ENCODE measurements at places on chromosomes 2 and 18.

DNA sequence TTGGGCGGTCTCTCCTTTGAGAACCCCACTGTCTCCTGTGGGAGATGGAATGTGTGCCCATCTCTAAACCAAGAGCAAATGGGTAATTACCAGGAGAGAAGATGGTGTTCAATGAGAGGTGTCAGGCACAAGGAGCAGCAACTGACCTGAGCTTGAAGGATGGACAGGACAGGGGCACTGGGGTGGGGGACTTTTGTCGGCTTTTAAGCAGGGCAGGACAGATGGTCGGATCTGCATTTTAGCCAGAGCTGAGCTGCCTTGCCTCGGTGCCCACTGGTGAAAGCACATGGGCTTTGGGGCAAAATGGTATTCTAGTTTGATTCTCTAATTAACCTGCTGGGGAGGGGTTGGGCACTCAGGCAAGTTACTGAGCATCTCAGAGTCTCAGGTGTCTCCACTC is 98.0 kb downstream of the INHBB start:
- DNase-seq, result no peak

GRCh38 chr2:229273723-229274338 is 2.7 kb upstream of the PID1 start:
- peak; percentile 42 for DNase-seq

DNA sequence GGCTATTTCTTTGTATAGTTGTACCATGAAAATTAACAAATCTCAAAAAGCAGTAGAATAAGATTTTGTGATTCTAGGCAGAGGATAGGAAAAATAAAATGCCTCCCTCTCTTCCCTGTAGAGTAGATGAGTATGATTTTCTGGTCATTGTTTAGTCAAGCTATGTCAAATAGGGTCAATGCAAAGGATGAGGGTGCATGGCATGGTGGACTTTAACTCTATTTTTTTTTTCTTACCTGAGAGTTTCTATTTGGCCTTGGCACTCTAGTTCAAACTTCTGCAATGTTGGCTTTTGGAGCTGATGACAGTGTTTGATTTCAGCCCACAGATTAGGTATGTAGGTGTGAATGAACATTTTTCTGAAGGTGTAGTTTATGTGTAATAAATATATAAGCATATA is 224.5 kb downstream of the TRIB2 start:
- DNase-seq, result no peak

- no peak for DNase-seq
Measured at GRCh38 chr18:59374128-59374527, 15.1 kb upstream of the LMAN1 start.

- DNase-seq, result no peak
Measured at GRCh38 chr2:172623249-172623965, 67.5 kb downstream of the PDK1 start.

DNA sequence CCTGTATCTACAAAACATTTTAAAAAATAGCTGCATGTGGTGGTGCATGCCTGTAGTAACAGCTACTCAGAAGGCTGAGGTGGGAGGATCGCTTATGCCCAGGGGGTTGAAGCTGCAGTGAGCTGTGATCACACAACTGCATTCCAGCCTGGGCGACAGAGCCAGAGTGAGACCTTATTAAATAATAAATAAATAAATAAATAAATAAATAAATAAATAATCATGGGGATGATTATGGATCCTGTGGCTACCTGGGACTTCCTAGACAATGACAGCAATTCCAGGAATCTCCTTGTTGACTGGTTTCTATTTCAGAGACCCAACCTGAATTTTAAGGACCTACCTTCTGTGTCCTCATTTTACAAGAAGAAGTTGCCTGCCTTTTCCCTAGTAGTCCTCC is 91.5 kb downstream of the KCTD18 start:
- DNase-seq, result no peak

DNA sequence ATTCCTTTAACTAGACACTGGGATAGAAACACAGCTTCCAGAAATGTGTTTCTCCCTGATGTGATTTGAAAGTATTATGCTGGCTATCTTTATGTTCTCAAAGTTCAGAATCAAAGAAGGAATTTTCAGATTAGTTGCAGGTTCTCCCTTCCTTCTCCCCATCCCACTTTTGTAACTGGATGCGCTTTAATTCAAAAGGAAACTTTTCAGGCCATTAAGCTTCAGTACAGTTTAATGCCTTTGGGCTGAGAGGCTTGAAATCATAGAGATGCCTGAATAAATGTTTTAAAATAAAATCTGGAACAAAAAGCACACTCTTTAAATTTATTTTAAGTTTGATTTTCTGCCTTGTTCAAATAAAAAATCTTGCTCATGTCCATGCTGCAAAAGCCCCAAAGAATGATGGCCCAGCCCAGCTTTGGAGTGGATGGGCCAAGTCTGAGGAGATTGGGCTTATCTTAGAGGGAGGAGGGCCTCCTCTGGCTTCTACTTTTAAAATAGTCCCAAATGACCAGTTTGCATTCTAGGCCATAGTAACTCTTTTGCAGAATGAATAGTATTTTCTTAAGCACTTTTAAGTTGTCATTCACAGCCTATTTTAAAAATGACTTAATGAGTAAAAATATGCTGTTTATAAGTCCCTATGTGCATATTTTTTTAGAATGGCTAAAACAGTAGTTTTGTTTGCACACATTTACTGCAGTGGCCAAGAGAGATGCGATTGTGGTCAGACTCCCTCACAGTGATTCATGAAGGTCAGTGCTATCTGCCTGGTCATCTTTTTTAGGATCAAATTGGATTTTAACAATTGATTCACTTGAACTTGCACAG is 129.2 kb downstream of the MTX2 start:
- DNase-seq, result no peak

GRCh38 chr2:189082376-189082975 is 97.1 kb downstream of the COL5A2 start:
- DNase-seq, result no peak

GRCh38 chr2:10901160-10901939 is 10.4 kb upstream of the KCNF1 start:
- no peak for DNase-seq

DNA sequence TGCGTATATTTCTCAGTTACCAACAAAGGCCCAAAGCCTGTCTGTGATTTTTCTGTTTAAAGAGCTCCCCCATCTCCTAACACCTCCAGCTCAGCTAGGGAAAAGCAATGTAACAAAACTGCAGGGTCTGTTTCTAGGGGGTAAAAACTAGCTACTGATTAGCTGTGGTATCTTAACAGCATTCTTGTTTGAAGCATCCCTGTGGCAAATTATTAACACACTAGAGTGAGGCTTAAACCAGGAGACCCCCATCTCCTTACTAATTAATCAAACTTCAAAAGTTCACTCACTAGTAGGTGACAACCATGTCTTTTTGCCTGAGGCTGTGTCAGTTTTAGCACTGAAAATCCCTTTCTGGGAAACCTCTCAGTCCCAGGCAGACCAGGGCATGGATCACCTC is 186.2 kb upstream of the PARD3B start:
- DNase-seq, result no peak

GRCh38 chr2:205800773-205801172 is 118.5 kb downstream of the NRP2 start:
- no peak for DNase-seq

DNA sequence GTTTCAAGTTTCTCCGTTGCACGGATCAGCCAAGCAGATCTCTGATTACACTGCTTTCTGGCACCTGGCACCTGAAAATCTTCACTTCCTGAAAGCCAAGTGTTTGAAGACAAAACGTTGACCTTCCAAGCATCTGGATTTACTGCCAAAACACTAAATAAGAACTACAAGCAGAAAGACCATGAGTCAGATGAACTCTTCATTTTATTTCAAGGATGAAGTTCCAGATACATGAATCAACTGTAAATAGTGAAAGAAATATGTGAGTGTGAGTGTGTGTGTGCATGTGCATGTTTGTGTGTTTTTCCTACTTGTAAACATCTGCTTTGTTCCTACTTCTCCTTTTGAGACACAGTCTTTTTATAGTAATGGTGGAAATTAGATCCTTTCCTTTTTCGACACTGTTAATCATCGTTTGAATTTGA is 60.0 kb upstream of the DTNA start:
- DNase-seq, result no peak

GRCh38 chr18:8526332-8526731 is 82.9 kb upstream of the RAB12 start:
- no peak for DNase-seq

DNA sequence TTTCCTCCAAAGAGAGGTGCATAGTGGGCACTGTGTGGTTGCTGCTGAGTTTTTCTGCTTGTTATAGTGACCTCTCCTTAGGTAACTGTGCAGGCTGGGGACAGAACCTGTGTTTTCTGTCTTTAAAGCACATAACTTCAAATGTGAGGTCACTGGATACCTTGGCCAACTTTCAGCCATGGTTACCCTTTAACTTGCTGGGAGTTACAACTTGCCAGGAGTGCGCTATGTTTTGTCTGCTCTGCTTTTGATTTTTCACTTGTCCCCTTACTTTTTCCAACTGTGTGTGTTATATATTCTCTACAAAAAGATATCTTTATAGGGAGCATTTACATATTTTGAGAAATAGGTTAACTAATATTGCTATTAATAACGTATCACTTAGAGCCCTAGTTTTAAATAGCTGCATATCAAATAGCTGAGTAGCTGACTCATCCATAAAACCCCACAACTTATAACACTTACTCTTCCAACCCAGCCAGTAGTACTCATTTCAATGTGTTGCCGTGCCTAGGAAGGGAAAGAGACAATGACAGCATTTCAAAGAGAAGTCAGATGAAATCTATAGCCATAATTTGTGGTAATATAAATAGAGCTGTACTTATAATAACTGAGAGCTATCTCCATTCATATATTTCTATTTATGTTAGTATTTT is 51.6 kb downstream of the DPP4 start:
- no peak for DNase-seq

DNA sequence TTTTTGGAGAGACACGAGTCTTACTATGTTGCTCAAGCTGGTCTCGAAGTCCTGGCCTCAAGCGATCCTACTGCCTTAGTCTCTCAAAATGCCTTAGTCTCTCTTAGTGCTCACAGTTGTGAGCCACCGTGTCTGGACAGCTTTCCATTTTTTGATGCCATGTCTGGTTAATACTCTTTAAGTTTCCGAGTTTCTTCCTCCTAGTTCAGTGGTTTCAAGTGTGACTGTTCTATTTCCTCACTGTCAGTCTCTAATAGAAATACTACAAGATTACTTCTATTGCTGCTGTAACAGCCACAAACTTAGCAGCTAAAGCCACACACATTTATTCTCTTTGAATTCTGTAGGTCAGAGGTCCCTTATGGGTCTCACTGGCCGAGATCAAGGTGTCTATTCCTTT is 125.1 kb upstream of the MGAT5 start:
- no peak for DNase-seq

DNA sequence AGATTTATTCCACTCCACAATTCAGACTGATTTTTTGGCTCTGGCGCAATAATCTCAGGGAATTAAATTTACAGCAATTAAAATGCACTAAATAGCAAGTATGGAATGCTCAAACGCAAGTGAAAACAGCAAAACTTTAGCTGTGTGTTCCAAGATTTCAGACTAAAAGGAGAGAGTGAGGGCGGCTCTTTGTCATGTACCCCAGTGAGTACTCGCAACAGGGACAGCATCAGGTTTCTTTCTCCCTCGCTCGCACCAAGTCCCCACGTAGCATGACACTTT is 1.1 kb downstream of the ROCK2 start:
- no peak for DNase-seq

GRCh38 chr2:100068395-100068794 is 74.0 kb downstream of the AFF3 start:
- DNase-seq, result no peak

GRCh38 chr2:156430980-156431358 is 5.2 kb upstream of the GPD2 start:
- no peak for DNase-seq

DNA sequence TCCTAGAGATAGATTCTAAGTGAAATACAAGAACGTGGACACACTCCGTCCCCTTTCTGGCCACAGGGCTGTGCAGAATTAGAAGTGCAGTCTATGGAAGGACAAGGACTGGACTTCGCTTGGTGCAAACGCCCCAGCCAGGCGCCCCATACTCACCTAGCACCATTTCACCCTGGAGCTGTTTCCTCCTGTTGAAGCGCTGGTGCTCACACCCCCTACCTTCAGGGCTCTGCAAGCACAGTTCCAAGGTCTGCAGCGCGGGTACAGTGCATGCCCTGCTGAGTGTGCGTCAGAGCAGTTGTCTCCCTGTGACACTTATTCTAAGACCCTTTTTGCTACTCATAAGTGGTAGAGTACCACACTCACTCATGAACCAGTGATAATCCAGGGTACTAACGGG is 3.0 kb downstream of the HPCAL1 start:
- DNase-seq, result no peak

DNA sequence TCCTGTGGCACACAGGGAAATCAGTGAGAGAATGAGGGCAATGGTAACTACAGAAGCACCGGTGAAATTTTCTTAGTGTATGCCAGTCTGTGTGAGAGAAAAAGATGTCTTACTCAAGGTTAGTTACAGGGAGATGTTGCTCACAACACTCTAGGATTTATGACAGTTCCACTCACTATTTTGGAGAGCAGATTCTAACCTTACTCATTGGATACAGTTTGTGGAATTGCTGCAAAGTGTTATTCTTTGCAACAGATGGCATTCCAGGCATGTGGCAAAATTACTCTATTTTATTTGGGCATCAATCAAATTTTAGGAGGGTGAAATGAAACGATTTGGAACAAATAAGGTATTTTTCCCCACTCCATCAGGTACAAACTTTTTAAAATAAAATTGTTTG is 449.1 kb downstream of the PIK3C3 start:
- DNase-seq, result no peak

GRCh38 chr18:24273596-24273995 is 124.0 kb downstream of the OSBPL1A start:
- DNase-seq, result no peak

- peak; percentile 67 for DNase-seq
Measured at GRCh38 chr2:68121873-68122679, 35.6 kb upstream of the PNO1 start.

- no peak for DNase-seq
Measured at GRCh38 chr2:61396005-61396404, 74.9 kb downstream of the USP34 start.

DNA sequence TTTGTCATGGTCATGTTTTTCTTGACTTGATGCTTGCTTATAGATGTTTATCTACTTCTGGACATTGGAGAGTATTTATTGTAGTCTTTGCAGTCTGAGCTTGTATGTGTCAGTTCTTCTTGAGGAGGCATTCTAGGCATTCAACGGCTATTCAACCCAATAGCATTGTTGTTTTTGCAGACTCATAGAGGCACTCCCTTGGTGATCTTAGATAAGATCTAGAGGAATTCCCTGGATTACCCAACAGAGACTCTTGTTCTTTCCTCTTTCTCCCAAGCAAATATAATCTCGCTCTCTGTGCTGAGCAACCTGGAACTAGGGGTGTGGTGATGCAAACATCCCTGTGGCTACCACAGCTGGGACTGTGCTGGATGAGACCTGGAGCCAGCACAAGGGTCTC is 40.4 kb downstream of the SYT4 start:
- no peak for DNase-seq

GRCh38 chr18:69865776-69866175 is 81.9 kb downstream of the CD226 start:
- DNase-seq, result no peak

DNA sequence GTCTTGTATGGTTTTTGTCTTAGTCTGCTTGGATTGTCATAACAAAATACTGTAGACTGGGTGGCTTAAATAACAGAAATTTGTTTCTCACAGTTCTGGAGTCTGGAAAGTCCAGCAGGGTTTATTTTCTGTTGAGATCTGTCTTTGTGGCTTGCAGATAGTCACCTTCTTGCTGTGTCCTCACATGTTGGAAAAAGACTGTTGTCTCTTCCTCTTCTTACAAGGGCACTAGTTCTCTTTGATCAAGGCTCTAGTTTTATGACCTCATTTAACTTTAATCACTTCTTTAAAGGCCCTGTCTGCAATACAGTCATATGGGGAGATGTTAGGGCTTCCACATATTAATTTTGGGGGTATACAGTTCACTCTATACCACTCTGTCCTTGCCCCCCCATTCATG is 56.5 kb downstream of the NBEAL1 start:
- DNase-seq, result no peak

Data from NCI-H1048 (cell line).